Stomach (tissue), 19 donors: ENCODE measurements at places on chromosomes 1 and 21.

DNA sequence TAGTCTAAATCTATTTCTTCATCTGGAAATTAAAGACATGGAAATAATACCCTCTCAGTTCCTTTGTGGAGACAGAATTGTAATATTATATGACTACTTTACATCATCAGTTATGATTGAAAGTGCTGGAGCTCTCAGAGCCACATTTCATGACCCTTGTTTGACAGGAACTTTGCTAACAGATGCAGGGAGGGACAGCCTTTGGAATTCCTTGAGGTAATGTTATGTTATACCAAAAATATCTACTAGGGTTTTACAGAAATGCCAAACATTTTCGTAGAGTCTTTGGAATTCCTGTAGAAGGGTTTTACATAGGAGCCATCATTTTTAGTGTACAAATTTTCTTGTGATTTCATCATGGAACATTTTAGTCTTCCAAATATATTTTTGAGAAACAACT lies 57.4 kb upstream of the ADAMTS5 start:
- no peak for DNase-seq

- DNase-seq: no peak
These were observed 22.6 kb downstream of the HIPK1 start for GRCh38 chr1:113951719-113952118.

GRCh38 chr1:57307392-57308170 lies 116.3 kb downstream of the DAB1 start:
- DNase-seq: no peak

- no peak for DNase-seq
These were observed 19.8 kb downstream of the CNN3 start for GRCh38 chr1:94907136-94907535.

DNA sequence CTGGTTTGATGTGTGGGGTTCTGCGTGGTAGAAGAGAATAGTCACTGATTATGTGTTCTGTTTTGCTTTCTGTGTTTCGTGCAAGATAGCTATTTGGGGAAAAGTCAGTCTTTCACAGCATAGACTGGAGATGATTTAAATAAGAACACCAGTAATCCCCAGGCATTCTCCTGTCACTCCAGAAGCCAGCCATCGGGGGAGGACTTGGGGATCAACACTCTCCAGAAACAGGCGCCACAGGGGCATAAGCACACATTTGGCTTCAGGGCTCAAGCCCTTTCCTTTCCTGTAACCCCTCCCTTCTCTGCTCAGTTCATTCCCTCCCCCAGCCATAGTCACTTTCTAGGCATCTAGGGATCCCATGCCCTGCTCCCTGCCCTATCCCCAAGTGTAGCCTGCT lies 97.3 kb upstream of the BEND5 start:
- no peak for DNase-seq

DNA sequence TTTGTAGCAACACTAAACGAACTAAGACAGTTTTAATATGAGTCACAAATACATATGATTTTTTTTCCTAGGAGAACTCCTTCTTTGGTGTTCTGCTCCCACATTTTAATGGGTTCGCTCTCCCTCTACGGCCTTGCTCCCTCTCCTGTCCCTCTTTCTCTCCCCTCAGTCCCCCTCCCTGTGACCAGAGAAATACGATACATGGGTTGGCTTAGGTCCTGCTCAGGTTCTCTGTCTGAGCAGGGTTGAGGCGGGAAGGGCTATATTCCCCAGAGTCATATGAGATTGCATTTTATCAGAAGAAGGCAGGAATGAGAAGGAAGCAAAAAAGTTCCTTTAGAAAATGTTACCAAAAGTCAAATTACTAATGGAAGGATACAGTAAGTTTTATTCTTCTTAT lies 44.6 kb downstream of the UBE2U start:
- no peak for DNase-seq

DNA sequence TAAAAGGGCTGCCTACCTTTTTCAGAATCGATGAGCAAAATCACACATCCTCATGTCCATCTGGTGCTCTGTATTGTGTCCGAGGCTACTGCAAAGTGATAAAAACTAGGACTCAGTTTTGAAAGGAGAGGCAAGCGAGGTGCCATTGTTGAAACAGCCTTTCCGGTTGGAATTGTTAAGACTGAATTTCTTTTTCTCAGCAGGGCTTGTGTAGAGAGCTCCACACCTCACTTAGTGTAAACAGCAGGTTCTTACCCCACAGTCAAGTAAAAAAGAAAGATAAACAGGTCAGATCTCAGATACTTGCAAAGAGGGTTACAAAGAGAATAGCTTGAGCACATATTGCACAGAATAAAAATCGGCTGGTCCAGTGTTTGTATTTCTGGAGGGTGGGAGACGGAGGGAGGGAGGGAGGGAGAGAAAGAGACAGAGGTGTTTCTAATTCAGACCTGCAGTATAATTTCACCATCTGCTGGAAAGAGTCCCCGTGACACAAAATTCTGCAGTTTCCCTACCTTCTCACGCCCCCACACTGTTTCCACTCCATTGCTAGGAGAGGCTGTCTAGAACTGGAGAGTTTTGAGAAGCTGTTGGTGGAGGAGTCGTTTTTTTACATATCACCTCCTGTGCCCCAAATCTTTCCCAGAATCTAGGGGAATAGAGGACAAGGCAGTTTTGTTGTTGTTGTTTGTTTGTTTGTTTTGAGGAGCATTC lies 82.5 kb downstream of the EDEM3 start:
- DNase-seq: peak; percentile 38

DNA sequence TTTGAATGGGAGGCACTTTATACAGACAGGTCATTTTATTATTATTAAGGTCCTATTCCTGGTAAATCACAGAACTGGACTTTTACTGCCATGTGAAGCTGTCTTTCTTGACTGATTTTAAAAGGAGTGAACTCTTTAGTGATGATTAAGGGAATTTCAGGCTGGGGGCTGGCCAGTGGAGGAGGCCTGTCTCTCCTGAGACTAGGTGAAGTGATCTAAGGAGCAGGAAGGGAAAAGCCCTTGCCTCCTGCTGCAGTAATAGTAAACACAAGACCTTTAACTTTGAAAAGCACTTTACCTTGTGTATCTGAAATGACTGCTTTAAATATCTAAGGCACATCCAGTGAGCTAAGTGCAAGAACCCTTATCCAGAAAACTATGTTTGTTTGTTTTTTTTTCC lies 118.0 kb upstream of the SPAG17 start:
- no peak for DNase-seq

DNA sequence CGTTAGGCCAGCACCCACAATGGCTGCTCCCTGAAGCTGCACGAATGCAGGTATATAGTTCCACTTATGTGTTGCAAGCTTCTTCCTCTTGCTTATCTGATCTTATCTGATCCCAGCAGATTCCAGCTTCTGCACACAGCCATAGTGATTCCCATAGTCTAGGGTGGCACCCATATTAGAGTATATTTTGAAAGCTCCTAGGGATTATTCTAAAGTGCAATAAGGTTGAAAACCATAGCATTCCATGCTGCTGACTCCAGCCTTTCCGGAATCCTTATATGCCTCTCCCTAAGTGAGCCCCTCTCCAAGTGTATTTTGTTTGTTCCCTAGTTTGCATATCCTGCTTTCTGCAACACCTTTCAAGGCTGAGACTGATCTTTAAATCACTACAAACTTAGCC lies 432.0 kb downstream of the SETD4 start:
- DNase-seq: no peak

DNA sequence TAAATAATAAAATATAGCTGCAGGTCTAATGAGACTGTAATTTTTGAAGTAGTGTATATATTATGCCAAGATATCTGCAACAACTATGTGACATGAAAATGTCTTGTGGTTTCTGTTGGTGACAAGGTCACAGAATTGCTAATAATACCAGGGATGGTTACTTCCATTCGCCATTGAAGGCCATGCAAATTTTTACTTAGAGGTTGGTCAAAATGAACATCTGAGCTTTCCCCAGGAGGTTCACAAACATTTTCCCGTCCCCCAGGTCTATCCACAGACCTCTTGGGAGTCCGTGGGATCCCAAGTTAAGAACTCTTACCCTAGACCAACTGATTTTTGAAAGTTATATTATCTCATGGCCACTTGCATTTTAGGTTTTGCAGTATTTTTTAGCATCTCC lies 62.7 kb downstream of the BCL9 start:
- no peak for DNase-seq

GRCh38 chr1:57410508-57410907 lies 13.4 kb downstream of the DAB1 start:
- DNase-seq: no peak

DNA sequence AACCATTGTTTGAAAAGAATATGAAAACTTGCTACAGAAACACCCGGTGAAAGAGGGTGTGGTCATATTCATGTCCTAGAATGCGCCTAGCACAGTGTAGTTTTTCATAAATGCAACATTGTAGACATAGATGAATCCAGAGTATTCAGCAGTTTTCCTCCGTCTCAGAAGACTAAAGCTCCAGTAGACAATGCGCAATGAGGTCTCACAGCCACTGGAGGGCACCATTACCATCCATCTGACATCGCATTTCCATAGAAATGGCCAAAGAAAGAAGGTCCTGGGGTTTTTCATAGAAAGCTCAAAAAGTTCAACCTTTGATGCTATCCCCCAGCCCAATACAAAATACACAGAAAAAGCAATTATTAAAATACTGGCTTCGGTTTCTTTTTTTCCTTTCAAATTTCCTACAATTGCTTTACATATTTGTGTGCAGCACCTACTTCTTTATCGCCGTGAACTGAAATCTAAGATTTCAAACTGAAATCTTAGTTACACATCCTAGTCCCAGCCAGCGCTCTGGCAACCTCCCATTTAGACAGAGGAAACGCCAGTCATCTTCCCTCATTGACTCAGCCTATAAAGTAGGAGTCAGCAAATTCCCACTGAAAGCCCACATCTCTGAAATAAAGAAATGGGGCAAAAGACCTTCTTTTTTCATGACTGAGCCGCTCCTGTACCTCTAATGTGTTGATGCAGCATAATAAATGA lies 3.9 kb upstream of the CD58 start:
- peak; percentile 74 for DNase-seq

- DNase-seq: peak; percentile 35
These were observed 274.4 kb downstream of the PLPP3 start for GRCh38 chr1:56304975-56305374.

GRCh38 chr1:105684714-105685113 lies 1371.8 kb upstream of the PRMT6 start:
- DNase-seq: no peak

GRCh38 chr1:97781762-97782337 lies 139.0 kb downstream of the DPYD start:
- DNase-seq: no peak

GRCh38 chr1:241630476-241630875 lies 9.7 kb downstream of the CHML start:
- no peak for DNase-seq

- no peak for DNase-seq
These were observed 6.8 kb upstream of the IL24 start for GRCh38 chr1:206890125-206891060.

- DNase-seq: peak; percentile 85
These were observed 16.8 kb upstream of the RIPK4 start for GRCh38 chr21:41783476-41784180.

DNA sequence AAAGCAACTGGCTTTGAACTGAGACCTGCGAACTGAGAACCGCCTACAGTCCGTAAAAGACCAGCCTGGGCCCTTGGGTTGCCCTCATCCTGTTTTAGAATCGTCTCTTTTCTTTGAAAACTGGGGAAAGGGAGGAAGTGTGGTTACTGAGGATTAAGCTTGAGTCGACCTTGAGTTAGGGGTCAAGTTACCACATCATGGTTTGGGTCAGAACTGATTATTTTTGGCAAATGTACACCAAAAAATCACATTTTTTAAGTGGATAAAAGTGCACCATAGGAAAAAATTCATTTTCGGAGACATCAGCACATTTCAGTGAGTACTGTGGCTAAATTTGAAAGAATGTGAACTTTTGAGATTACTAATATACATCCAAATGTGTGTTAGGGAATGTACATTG lies 76.9 kb upstream of the KAZN start:
- DNase-seq: no peak

DNA sequence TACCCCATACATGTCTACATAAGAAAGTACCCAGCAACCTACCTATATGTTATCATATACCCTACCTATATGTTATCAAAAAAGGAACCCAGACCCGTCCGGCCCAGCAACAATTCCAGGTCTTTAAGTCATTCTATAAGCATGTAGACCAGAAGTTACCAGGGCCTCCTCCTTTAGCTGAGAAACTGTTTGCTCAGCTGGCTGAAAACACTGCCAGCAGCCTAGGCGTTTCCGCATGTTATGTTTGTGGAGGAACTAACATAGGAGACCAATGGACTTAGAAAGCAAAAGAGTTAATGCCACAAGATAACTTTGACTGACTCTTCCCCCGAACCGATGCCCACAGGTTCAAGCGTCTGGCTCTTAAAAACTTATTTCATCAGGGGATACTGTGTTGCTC lies 7.1 kb upstream of the ZNF678 start:
- DNase-seq: peak; percentile 53

GRCh38 chr1:98761219-98761865 lies 99.8 kb downstream of the SNX7 start:
- peak; percentile 3 for DNase-seq

GRCh38 chr1:38015978-38016725 lies 3.6 kb downstream of the UTP11 start:
- DNase-seq: peak; percentile 47

- DNase-seq: no peak
These were observed 92.6 kb upstream of the CASZ1 start for GRCh38 chr1:10888791-10889649.
